Endodermal cell (in vitro differentiated cells): ENCODE measurements at places on chromosomes 12 and 14. TPM values are rescaled to one million over a fixed set of nuclear protein-coding genes. Genes with fewer than 3 reads are reported as not detected.

The AREL1 gene
- total RNA-seq: 17.5 to 39.0 TPM (median 37.9 TPM) in 3 replicates

The KRT82 gene
- total RNA-seq: not detected in 2 replicates

DNA sequence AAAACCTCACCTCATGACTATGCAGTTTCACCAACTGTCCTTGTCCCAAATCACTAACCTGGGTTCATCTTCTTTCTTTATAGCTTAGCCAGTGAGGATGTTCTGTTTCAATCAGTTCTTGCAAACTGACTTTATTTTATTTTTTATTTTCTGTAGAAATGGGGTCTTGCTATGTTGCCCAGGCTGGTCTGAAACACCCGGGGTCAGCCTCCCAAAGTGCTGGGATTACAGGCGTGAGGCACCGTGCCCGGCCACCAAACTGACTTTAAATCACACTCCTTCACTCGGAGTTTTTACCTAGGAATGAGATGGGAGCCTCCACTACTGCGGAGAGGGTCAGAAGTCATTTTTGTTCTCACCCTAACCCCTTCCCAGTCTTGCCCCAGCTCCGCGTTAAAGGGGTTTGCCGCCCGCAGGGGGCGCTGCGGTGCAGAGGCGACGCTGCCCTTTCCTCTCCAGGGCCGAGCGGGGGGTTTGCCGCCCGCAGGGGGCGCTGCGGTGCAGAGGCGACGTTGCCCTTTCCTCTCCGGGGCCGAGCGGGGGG is 7.0 kb upstream of the B4GALNT3 start:
- peaks cover 3% of the 10 kb centered on the region for H3K27me3 ChIP-seq
- H3K4me3 ChIP-seq: peak overlapping the region; percentile 2
- H3K27ac ChIP-seq: no peak overlapping the region
- peaks cover 6% of the 10 kb centered on the region for H3K4me1 ChIP-seq
- no peaks in the 10 kb centered on the region for H3K36me3 ChIP-seq

DNA sequence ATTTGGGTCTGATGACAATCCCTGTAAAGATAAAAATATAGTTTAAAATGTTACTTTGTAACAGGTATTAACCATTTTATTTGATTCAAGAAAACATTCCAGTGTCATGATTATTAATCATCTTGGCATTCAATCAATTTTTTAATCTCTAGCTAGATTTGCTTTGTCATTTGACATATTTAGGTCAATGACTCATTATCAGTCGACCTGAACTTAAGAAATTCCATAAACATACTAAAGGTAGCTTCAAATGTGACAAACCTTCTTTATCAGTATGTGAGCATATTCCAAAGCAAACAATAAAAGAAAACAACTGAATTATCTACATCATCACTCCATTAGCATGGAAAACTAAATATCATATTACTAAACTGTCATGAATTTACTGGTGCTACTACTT is 50.8 kb upstream of the CDKL1 start:
- no peak overlapping the region for H3K27ac ChIP-seq
- no peaks in the 10 kb centered on the region for H3K4me1 ChIP-seq
- H3K36me3 ChIP-seq: peaks cover 82% of the 10 kb centered on the region
- no peaks in the 10 kb centered on the region for H3K27me3 ChIP-seq
